ENCODE measurements at places on chromosomes 1 and 21.

- DNase-seq = no peak
Observed at GRCh38 chr1:2635361-2636010, 2.7 kb upstream of the MMEL1 start.

- DNase-seq = no peak
Observed at GRCh38 chr21:39149882-39150281, 33.4 kb downstream of the PSMG1 start.

GRCh38 chr1:112449630-112449983 is 53.6 kb downstream of the CTTNBP2NL start:
- no peak for DNase-seq

- DNase-seq = no peak
Observed at GRCh38 chr1:172411791-172412338, 8.6 kb upstream of the C1orf105 start.

DNA sequence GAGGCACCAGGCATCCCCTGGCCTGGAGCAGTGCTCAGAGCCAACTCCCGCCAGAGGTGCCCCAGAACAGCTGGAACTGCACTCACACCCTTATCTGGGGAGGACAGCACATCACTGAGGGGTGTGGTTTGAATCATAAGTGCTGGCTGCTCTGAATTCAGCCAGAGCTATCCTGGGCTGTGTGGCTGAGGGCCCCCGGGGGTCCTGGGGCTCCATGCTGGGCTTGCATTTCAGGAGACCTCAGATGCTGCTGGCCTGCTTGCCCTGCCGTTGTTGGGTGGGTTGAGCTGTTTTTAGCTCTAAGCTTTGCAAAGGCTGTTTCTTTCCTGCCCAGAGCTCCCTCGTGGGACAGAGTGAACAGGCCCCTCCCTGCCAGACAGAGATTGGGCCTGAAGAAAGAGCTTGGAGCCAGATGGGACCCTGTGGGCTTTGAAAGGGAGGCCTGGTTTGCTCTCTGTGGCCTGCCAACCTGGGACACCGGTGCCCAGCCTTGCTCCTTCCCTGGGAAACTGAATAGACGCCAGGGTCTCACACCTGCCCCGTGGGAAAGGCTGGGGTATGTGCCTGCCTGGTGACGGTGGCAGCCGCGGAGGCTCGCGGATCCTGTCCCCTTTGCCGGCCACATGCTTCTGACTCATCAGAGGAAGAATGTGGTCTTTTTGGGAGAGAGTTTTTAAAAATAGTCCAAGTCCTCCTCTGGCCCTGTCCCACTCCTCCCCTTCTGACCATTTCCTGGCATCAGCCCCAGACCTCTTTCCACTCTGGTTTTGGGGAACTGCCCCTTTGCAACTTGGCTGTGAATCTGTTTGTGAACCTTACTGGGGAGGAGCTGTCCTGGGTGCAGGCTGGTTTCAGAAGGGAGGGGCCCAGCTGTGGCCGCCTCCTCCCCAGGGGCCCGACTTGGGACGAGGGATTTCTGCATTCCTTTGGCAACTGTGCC is 30.0 kb downstream of the ARHGEF10L start:
- DNase-seq = no peak

GRCh38 chr1:182368358-182368757 is 23.2 kb downstream of the GLUL start:
- no peak for DNase-seq

Data from stimulated activated naive CD4-positive, alpha-beta T cell treated with Interleukin-2 at 50 U/mL for 16 hours (primary cell).